ENCODE measurements at places on chromosomes 7 and 10. TPM values are rescaled to one million over a fixed set of nuclear protein-coding genes. Genes with fewer than 3 reads are reported as not detected.

PLPP4 gene
- 0.26 TPM for total RNA-seq

GCK gene
- total RNA-seq = 1.7 TPM

CLRN3 gene
- not detected for total RNA-seq

GARIN1A gene
- total RNA-seq = 1.5 TPM

PLCE1 gene
- 0.33 TPM for total RNA-seq

LEP gene
- total RNA-seq = 2.8 TPM

RAB19 gene
- total RNA-seq = not detected

PNLIPRP3 gene
- not detected for total RNA-seq

Data from fibroblast of lung (primary cell).